ENCODE measurements at places on chromosomes 1 and 21.
A peak's percentile ranks its signal among the peaks of the same experiment; 100 is the strongest.

DNA sequence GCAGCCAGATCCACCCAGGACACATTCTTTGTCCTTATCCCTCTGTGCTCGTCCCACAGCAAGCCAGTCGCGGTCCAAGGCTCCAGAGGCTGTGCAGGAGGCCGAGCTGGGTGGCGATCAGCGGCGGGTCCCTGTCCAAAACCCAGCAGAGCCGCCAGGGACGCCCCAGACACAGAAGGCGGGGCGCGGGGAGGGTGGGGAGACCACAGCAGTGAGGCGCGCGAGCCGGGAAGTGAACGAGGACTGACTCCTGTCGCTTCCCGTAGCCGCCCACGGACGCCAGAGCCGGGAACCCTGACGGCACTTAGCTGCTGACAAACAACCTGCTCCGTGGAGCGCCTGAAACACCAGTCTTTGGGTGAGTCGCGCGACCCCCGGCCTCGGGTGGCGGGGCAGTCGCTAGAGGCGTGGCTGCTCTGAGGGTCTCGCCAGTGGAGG, at the start of gene LGALS8:
TSS of gene LGALS8 (plus strand) at position 279 of the 438 bp plus-strand sequence. CDS start 2,089 bp downstream, outside the sequence.
- DNase-seq = peak; percentile 85

- no peak for DNase-seq
Observed at GRCh38 chr21:46287541-46287940, 1.4 kb downstream of the YBEY start.

- no peak for DNase-seq
Observed at GRCh38 chr1:194052514-194053338, 866.3 kb upstream of the B3GALT2 start.

DNA sequence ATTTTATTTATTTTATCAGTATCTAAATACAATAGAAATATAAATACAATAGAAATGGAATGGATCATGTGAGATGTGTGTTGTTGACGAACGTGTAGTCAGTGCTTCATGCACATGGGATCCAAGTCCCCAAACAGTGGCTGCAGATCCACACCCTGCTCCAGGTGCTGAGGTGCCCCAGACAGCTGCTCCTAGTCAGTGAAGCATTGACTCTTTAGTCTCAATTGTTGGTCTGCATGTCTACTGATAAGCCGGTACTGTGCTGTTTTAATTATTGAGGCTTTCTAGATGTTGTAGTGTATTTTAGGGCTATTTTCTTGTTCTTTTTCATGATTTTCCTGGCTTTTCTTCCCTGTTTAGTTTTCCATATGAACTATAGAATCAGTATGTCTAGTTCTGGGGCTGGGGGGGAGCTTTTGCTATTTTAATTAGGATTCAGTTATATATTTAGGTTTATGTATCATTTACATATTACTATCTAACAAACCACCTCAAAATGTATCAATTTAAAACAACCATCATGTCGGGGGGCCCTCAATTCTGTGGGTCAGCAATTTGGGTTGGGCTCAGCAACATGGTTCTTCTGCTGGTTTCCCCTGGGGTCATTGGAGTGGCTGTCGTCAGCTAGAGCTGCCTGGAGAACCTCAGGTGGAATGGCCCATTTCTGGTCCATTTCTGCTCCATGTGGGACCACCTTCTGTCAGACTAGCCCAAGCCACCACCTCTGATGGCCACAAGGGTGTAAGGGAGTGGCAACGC, 63.2 kb upstream of the TRAPPC10 start:
- DNase-seq = no peak

DNA sequence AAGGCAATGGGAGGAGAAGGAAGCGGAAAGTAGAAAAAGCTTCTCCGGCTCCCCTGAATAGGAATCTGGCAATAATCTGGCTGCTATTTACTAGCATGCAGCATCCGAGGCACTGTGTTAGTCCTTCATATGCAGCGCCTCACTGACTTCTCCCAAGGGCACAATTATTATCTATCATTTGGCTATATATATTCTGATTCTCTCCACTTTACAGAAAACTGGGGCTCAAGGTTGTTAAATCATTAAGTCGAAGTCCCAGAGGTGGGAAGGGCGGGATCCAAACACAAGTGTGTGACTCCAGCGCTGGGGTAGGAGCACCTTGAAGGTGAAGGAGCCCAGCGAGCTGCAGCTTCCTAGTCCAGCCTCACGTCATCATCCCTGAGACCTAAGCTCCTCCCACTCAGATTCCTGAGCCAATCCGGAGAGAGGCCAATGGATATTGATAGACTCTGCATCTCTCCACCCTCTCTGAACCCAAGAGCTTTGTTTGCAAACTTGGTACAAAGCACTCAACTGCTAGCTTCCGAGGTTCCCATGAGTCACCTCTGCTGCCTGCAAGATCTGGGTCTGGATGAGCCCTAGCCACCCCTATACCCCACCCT, 16.6 kb upstream of the EYA3 start:
- DNase-seq = no peak

- no peak for DNase-seq
Observed at GRCh38 chr21:38999161-38999560, 184.1 kb downstream of the PSMG1 start.

DNA sequence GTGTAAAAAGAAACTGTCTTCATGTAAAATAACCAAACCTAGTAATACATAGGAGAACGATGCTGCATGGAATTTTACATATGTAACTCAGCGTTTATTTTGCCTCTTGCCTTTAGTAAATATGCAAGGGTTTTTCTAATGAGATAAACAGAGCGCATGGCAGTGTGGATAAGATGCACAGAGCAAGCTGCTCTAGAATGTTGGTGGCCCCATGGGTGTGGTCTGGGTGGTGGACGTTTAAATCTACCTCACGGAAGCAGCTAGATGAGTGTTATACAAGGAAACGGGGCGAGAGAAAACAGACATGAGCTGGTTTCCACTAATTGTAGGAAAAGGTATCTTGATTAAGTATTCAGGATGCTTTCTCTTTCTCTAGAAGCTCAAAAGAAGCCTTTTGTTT, 205.9 kb downstream of the DSCAM start:
- DNase-seq = no peak

GRCh38 chr1:229839800-229840199, 213.8 kb downstream of the URB2 start:
- DNase-seq = no peak

- no peak for DNase-seq
Observed at GRCh38 chr1:34726861-34727260, 28.0 kb upstream of the GJB5 start.

- DNase-seq = no peak
Observed at GRCh38 chr1:219882096-219882495, 46.3 kb downstream of the SLC30A10 start.

DNA sequence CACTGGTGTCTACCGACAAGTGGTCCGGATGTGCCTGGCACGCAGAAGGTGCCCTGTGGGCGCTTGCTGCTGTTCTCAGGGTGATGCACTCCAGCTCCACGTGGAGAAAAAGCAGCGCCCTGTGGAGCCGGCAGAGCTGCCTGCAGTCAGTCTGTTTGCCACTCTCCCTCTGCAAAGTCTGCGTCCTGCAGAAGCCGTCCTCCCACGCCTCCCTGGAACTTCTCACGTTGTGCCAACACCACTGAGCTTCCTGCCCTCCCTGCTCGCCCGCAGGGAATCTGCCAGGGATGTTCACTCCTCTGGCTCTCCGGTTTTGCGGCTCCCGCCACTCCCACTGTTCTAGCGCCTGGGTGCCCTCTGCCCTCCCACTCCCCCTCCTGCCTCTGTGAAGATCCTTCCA, 19.8 kb upstream of the UBXN10 start:
- no peak for DNase-seq

DNA sequence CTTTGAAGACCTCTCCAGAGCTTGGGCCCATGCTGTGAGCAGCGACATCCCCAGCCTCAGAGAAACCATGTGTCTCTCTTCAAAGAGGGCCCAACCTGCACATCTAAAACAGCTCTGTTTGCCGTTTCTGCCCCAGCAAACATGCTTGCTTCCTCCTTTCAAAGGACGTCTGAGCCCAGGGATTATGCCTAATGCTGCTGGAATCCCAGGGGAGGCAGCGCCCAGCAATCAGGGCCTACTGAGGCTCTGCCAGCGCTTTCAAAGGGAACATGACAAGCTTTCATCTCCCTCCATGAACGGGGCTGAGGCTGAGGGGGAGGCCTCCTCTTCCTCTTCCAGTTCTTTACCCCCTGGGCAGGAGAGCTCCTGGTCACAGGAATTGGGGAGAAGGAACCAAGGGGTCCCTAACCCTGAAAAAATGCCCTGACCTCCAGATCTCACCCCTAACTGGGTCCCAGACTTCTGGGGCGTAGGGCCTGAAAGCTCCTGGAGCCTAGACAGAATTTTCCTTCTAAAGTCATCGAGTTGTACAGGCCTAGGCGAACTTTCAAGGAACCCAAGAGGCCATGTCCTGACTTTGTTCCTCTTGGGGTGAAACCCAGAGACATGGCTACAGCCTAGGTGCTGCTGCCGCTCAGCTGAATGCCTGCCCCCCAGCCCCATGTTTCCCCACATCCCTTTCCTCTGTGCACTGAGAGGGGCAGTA, 13.4 kb upstream of the ASCL5 start:
- DNase-seq = no peak

DNA sequence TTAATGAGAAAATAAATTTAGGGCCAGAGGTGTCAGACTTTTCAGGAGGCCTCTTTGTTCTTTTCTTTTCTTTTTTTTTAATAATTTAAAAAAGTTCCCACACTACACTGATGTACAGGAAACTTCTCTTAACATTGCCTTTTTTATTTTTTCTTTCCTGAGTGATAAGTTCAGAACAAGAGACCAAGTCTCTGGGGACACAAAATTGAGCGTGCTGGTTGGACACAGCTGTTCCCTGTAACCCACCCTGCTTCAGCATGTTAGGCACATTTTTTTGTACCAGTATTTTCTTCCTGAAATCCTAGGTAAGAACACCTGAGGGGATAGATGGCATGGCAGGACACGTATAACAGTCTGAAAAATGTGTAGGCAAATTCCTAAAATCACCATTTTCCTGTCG, 50.1 kb downstream of the PBX1 start:
- no peak for DNase-seq

- no peak for DNase-seq
Observed at GRCh38 chr21:35239811-35240219, 190.7 kb upstream of the RUNX1 start.

GRCh38 chr1:84913555-84913892, 20.5 kb upstream of the LPAR3 start:
- DNase-seq = no peak

GRCh38 chr21:46100020-46100419, 2.1 kb downstream of the COL6A2 start:
- DNase-seq = no peak

GRCh38 chr1:69700770-69701169, 133.0 kb downstream of the LRRC7 start:
- no peak for DNase-seq

DNA sequence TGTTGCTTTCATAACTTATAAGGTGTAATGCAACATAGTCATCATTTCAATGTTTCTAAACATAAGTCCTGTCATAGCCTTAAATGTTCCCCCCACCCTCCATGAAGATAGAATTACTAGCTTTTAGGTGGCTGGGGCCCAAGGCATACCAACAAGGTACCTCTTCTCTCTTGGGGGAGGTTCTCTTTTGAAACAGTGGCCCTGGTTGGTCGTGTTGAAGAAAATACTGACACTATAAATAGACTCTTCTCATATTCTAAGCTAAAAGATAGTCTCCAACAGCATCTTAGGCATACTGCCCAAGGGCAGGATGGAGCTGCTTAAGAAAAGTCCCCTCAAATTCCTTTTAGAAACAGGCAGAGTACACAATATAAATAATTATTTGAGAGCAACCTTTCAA, 255.0 kb downstream of the FAF1 start:
- DNase-seq = no peak

GRCh38 chr1:118947790-118948189, 40.4 kb downstream of the TBX15 start:
- DNase-seq = no peak

DNA sequence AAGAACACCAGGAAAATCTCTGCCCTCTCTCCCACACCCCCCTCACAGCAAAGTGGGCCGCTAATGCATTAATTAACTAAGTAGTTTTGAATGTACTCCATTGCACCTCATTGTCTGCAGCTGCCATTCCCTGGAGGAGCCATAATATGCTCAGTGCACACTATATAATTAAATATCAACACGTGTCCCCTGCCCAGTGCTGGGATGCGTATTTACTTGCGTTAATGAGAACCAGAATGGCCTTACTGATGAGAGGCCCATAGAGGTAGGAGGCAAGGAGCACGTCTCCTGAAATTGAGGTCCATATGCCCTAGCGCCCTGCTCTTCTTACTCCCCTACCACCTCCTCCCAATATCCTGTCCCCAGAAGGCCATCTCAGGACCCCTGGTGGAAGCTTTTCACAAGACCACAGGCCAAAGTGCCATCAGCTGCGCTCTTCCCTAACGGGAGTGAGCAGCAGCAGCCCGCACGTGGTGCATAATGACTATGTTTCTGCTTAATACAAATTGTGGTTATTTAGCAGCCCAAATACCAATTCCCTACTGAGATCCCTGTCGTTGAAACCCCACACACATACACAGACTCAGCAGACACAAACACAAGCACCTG, 76.8 kb downstream of the PLXNA2 start:
- no peak for DNase-seq

DNA sequence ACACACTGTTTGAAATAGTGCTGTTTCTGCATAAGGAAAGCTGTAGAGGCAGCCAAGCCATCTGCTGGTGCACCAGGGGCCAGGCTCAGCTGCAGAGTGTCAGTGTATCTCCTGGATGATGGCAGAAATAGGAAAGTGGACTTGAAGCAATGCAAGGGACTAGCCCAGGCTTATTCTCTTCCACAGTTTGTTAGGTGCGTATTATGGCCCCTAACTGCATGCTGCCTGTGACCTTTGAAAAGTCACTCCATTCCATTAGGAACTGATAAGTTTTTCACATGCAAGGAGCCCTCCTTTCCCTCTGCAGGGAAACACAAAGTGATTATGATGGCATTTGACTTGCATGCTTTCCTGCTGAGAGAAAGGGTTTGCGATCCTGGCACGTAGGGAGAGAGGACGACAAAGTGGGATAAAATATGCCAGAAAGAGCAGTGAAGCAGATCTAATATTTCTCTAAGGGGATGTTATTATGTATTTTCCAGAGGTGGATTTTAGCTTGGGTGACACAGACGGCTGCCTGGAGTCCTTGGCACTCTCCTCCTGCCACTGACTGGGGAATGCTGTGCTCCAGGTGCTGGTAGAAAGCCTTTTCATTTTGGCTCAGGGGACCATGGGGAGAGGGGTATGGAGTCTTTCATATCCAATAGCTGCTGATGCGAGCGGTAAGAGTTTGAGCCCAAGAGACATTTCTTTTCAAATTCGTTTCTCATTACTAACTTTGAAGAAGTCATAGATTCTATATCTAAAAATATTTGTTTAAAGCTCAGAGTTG, 402.1 kb upstream of the B3GALT2 start:
- DNase-seq = no peak

DNA sequence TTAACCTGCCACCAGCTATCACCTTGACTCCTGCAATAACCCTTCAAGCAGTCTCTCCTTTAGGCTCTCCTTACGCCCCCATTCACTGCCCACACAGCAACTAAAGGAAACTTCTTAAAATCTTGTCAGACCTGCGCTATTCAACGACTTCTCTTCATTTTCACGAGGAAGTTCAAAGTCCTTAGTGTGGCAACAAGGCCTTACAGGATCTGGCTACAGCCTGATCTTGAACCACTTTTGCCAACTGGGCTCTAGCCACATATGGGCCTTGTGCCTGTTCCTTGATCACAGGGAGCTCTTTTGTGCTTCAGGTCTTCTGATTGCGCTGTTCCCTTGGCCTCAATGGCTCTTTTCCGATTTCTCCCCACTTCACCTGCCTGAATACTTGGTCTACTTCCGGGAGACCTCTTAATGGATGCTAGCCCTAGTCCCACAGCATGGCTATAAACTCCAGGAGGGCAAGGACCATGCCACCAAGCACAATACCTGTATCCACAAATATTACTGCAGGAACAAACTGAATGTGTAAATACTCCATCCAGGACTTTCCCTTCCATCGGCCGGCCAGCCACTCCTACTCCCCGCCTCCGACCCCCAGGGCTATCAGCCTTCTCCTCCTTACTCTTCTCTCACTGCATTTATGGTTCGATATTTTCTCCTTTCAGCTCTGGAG, 2.3 kb upstream of the CTNNBIP1 start:
- no peak for DNase-seq
